ENCODE measurements at places on chromosomes 4 and X.

DNA sequence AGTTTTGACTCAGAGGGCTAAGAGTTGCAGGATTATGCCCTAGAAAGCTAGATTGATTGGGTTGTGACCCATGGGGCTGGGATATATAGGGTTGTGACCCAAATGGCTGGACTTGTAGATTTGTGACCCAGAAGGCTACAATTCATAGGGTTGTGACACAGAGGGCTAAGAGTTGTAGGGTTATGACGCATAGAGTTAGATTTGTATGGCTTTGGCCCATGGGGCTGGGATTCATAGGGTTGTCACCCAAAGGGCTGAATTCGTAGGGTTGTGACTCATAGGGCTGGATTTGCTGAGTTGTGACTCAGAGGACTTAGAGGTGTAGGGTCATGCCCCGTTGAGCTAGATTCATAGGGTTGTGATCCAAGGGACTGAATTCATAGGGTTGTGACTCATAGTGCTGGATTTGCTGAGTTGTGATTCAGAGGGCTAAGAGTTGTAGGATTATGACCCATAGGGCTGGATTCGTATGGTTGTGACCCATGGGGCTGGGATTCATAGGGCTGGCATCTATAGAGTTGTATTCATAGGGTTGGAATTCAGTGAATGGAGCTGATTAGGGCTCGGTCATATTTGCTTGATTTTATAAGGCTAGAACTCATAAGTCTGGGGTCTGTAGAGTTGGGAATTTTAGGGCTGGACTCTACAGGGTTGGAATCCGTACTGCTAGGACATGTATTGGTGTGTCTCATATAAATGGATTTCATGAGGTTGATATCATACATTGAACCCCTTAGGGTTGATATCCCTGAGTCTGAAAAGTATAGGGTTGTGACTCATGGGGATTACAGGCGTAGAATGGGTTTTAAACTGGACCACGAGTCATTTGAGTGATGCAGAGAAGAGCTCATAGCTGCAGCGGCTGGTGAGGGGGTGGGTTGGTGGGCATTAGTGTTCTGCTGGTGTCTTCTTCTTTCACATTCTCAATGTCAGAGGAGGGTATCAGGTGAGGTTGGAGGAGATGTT lies 125.7 kb downstream of the CRLF2 start:
- no peak for DNase-seq

- no peak for DNase-seq
These were observed 233.9 kb downstream of the ARAP2 start for GRCh38 chr4:36010397-36010929.

GRCh38 chr4:39539089-39539611 lies 11.9 kb upstream of the UGDH start:
- no peak for DNase-seq

- no peak for DNase-seq
These were observed 22.9 kb upstream of the CPE start for GRCh38 chr4:165355900-165356300.

- DNase-seq = no peak
These were observed 14.2 kb downstream of the FAM47E start for GRCh38 chr4:76265631-76266218.

DNA sequence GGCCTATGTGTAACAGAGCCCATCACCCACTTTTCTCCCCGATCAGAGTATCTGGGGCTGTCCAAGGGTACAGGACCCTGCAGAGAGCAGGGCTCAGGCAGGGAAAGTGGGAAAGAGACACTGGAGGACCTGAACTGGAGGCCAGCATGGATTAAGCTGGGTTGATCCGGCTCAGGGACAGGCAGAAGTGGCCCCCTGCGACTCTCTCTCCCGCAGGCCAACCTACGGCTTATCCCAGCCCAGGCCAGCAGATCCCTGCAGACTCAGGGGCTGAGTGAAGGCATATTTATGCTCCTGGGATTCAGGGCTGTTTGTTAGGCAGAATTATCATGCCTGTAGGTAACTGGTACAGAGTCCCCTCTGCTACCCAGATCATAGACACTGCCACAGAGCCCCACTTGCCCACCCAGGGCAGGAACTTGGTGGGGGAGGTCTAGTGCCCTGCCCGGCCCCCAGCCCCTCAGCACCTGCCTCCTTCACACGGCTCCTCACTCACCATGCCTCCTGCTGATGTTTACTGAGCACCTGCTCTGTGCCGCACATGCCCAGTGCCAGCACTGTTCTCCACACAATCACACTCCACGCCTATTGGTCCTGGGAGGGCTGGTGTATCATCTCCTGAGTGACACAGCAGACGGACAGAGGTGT lies 87.3 kb downstream of the ADRA2C start:
- no peak for DNase-seq

DNA sequence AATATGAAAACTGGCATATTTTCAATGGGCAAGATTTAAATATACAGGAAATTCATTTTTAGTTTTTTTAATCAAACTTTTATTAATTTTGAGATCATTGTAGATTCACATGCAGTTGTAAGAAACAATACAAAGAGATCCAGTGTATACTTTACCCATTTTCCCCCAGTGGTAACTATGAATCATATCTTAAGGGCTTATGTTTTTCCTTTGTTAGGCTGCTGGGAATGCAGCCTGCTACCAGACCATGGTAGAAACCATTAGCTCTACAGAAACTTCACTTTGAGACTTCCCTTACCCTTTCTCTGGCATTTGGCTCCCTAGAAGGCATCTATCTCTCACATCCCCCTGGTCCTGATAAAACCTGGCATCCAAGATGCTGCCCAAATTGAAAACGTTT lies 147.6 kb upstream of the EOLA2 start:
- DNase-seq = no peak

DNA sequence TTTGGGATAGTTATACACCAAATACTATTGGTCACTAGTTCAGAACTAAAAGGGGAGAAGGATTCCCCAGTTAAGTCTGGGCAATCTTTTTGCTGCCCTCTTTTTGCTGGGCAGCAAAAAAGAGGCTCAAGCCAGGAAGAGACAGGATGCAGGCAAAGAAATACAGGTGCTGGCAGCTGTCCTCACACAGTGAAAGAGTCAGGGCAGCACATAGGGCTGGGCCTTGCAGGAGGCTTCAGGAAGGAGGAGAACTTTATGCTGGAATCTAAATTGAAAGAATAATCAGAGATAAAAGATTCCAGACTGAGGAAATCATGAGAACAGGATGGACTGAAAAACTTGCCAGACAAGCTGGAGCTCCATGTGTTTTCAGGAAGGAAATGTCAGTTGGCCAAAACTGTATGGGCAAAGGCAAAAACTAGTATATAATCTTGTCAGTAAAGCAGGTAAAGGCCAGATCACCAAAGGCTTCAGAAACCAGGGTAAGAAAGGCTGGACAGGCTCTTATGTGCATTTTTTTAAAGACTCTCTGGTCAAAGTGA lies 46.8 kb downstream of the PDGFC start:
- DNase-seq = no peak

GRCh38 chr4:149223659-149224058 lies 592.0 kb downstream of the IQCM start:
- no peak for DNase-seq

DNA sequence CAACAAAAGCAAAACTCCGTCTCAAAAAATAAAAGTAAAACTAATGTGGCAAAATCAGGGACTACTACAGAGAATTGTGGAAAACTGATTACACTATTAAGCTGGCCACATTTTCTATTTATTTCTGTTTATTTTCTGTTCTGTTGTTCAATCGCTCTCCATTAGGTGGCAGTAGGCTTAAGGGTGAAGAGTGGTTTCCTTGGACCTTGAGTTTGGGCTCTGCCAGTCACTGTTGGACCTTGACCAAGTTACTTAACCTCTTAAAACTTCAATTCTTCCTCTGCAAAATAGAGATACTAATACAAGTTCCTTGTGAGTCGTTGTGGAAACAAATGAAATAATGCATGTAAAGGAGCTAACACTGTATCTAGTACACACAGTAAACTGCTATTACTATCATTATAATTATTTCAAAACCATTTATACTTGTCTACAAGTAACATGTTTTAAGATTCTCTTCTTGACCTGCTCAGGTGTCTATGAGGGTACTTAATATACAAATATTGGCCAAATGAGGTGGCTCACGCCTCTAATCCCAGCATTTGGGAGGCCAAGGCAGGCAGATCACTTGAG lies 15.2 kb downstream of the HSD17B11 start:
- DNase-seq = no peak

- DNase-seq = no peak
These were observed 7.6 kb downstream of the ANOS1 start for GRCh38 chrX:8724300-8724699.

DNA sequence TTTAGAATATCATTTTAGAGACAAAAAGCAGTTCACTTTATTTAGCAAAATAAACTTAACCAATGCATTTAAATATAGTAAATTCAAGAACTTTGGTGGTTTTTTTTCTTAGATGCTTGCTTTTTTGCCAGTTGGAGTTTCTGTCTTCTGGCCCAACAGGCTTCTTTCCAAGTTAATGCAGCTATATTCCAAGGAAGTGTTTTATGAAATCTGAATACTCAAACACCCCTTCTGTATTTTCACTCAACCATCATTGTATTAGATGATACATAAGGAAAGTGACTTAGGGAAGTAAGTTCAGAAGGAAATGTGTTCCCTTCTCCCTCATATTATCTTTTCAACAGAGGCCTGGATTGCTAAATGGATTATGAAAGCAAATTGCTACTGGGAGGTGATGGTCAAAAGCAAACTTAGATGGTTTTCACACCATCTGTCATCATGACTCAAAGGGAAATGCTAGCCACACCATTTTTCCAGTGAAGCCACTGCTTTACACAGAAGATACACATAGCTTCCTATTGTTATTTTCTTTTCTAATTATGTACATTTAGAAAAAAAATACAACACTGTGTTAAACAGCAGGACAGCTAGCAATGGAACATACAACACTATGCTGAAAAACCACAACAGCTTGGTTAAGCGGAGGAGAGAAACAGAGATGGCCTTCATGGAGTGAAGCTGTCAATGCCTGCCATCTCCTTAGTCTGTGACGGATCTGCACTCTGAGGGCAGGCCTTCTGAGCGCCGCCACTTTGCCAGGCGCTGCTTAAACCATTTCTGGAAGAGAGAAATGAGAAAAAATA lies 32.9 kb downstream of the HOPX start:
- DNase-seq = no peak

GRCh38 chrX:8245411-8245810 lies 74.3 kb upstream of the VCX2 start:
- no peak for DNase-seq

GRCh38 chrX:32084757-32085156 lies 1012.9 kb upstream of the FTHL17 start:
- DNase-seq = no peak

GRCh38 chrX:69664693-69665092 lies 48.8 kb downstream of the EDA start:
- DNase-seq = no peak

DNA sequence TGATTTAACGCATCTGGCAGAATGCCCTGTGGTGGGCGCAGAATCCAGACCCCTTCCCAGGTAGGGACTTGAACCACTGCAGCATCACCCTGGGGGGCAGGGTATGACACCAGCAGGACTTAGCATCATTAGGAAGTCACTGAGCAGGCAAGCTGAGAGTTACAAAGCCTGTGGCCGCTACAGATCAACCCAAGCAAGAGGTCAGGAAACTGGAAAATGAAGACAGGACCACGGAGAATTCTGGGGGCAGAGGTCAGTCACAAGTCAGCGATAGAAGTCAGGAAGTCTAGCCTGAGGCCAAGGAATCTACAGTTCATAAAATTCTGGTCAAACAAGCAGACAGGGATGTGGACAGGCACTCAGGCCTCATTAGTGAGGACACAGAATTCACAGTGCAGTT lies 108.4 kb downstream of the CHIC2 start:
- no peak for DNase-seq

GRCh38 chrX:153674219-153674851 lies 722 bp upstream of the PNCK start:
- no peak for DNase-seq

DNA sequence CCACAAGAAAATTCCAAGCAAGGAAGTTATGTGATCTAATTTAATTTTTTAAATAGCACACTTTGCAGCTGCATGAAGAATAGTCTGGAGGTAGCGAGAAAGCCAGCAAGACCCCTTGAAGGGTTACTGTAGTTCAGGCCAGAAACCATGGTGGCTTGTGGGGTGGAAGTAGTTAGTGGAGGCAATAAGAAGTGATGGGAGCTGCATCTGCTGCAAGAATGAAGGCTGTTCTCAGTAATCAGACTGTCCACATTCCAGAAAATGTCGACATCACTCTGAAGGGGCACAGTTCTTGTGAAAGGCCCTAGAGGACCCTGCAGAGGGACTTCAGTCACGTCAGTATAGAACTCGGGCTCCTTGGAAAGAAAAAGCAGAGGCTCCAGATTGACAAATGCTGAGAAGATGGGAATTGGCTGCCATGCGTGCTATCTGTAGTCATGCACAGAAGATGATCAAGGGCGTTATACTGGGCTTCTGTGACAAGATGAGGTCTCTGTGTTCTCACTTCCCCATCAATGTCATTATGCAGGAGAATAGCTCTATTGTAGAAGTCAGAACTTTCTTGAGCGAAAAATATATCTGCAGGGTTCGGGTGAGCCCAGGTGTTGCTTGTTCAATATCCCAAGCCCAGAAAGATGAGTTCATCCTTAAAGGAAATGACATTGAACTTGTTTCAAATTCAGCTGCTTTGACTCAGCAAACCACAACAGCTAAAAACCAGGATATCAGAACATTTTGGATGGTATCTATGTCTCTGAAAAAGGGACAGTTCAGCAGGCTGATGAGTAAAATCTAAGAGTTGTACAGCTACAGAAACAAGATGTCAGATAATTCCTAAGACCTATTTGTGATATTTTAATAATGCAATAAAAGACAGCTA lies 254.2 kb downstream of the CBR4 start:
- DNase-seq = no peak

DNA sequence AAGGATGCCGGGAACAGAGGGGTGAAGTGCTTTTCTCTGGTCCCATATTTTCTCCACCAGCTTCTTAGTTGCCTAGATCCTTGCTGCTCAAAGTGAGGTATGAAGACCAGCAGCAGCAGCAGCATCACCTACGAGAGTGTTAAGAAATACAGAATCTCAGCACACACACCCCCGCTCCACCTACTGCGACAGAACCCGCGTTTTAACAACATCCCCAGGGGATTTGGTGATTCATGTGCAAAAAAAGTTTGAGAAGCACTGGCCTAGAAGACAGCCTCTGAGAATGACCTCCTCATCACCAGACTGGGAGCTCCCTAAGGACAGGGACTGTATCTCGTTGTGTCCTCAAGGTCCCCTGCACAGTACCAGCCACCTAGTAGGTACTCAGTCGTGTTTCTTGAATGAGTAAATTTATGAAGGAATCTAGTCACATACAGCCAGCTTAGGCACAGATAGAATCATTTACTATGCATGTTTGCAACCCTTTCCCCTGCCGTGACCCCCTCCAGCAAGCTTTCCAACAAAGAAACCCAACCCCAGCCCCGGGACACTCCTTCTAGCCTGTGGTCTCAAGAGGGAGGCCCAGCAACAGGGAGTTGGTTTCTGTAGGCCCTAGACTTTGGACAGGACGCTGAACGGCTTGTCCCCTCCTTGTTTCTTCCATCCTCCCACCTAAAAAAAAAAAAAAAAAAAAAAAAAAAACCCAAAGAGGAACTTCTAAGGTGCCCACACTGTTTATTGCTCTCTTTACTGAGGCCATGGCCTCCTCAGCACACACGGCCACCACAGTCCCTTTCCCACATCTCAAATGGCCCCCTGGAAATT lies 21.5 kb downstream of the RTL5 start:
- no peak for DNase-seq
